ENCODE measurements at places on chromosomes 5 and 9.

GRCh38 chr9:110129425-110129824 lies 78.5 kb downstream of the C9orf152 start:
- DNase-seq: no peak

DNA sequence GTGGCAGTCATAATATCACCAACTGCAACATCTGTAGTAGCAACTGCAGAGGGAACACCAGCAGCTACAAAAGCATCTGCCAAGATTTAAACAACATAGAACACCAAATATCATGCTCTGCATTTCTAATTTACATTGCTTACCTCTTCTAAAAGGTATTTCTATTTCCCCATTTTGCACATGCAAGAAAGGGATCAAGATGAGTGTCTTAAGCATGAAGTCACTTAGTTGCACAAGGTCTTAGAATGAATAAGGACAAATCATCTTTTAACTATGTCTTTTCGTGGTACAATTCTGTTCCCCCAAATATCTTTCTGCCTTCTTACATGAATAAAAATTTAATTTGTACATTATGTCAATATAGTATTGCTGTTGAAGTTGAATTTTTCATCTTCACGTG lies 1746.4 kb downstream of the EFNA5 start:
- no peak for DNase-seq

GRCh38 chr5:135861641-135862040 lies 27.2 kb downstream of the SLC25A48 start:
- DNase-seq: no peak

DNA sequence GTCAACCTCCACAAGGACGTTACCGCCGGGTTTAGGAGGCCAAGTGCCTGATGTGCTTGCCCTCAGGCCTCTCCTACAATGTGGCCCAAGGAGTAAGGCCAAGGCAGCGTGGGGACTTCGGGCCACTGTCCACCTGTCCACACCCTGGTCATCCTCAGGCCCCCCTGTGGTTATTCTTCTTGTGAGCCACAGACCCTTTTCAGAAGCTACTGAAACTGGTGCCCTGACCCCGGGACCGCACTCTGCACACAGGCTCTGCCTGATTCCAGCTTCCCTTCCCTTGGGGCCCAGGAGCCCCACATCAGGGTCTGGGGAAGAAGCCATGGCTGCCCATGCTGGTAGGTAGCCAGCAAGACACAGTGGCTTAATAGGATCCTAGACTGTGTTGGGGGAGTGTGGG lies 128.8 kb downstream of the OLFM1 start:
- no peak for DNase-seq

- no peak for DNase-seq
Measured at GRCh38 chr9:111316796-111317195, 13.2 kb downstream of the OR2K2 start.

- DNase-seq: no peak
Measured at GRCh38 chr9:125674981-125675973, 31.7 kb downstream of the MAPKAP1 start.

GRCh38 chr9:91416096-91416712 lies 7.4 kb downstream of the NFIL3 start:
- no peak for DNase-seq

- no peak for DNase-seq
Measured at GRCh38 chr5:115673596-115673995, 47.8 kb upstream of the TMED7 start.

DNA sequence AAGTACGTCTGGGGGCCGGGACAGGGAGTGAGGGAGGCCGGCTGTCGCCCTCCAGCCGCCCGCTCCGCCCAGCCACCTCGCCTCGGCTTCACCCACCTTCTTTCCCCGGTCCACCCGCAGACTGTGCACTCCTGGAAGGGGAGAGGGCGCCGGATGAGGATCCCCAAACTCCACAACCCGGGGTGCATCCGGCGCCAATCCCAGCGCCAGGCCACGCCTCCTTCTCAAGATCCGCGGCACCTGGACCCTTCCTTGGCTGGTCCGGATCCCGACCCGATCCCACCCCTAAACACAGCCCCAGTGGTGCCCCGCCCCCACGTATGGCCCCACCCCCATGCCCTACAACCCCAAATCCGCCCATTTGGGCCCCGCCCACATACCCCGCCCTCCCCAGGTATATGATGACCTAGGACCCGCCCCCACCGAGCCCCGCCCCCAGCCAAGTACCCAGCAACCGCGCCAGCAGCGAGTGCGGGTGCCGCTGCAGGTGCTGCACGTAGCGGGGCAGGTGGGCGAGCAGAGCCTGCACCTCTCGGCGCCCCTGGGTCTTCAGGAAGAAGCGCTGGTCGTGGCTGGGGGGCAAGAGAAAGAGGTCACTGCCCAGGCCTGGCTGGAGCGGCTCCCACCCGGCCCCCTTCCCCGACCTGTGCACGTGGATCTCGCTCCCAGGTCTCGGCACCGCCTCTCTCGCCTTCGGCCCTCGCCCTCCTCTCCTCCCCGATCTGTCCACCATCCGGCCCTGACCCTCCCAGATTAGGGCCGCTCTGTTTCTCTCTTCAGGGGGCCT lies 3.2 kb downstream of the PIP5KL1 start:
- peak; percentile 50 for DNase-seq

DNA sequence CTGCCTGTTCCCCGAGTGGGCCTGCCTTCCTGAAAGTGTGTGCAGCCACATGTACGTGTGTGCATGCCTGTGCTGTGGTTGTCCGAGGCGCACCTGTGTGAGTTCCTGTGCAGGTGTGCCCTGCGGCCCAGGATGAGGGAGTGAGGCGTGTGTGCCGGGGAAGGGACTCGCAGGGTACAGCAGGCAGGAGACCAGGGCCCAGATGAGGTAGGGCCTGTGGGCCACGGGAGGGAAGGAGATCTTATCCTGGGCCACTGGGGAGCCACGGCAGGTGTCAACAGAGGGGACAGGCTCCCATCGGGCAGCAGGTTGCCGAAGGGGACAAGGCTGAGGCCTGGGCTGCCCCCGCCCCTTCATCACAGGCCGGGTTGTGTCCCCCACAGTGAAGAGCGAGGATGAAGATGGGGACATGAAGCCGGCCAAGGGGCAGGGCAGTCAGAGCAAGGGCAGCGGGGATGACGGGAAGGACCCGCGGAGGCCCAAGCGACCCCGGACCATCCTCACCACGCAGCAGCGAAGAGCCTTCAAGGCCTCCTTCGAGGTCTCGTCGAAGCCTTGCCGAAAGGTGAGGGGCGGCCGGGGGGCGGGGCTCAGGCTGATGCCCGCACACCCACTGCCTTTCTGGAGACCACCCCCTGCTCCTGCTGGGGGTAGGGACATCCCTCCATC lies 79.2 kb downstream of the LMX1B start:
- DNase-seq: no peak

- no peak for DNase-seq
Measured at GRCh38 chr9:130971294-130971849, 32.3 kb upstream of the FIBCD1 start.

DNA sequence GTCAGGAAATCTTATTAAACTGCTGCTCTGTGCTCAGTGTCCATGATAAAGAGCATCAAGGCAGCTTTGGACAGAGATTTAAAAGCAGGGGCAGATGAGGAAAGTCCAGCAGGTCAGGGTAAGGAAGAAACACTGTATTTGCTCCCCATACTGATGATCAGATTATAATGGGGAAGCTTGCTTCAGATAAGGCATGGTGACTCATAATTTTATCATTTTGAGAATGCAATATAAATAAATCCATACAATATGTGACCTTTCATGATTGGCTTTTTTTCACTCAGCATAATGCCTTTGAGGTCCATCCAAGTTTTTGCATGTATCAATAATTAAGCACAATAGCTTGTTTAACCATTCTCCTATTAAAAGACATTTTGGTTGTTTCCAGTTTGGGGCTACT lies 48.1 kb upstream of the LHFPL2 start:
- no peak for DNase-seq

DNA sequence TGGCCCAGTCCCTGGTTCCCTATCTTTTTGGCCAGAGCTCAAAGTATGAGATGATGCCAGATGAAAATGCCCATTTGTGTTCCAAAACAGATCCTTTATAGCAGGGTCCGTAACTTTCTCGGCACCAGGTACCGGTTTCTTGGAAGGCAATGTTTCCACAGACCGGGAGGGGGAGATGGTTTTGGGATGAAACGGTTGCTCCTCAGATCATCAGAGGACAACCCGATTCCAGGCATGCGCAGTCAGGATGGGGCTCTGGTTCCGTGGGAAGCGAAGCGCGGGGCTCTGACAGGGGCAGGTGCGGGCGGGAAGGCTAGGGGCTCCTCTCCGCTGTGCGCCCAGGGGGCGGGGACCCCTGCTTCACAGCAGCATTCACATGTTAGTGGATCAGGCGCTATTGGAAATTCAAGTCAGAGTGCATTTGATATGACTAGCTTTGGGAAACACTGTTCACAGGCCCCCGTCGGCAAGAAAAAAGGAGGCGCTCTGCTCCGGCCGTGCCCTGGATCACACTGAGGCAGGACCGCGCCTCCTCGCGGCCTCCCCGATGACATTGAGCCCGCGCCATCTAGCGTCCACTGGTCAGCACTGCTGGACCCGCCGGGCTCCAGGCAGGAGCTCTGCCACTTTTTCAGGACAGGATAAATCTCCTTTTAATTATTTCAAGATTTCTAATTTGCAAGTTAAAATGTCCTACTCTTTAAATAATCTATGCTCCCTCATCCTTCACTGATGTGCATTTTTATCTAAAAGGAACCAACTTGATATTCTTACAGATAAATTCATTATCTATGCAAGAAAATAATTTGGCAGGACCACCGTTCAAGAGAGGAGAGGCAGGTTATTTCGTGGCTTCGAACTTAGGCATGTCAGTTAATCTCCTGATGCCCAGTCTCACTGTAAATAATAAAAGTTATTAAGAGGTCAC lies 190.0 kb downstream of the FANCC start:
- DNase-seq: peak; percentile 60

- no peak for DNase-seq
Measured at GRCh38 chr9:4553951-4554381, 63.7 kb downstream of the SLC1A1 start.

- no peak for DNase-seq
Measured at GRCh38 chr9:70696694-70697335, 282.4 kb upstream of the KLF9 start.

- no peak for DNase-seq
Measured at GRCh38 chr9:84141741-84142370, 161.3 kb downstream of the RMI1 start.

DNA sequence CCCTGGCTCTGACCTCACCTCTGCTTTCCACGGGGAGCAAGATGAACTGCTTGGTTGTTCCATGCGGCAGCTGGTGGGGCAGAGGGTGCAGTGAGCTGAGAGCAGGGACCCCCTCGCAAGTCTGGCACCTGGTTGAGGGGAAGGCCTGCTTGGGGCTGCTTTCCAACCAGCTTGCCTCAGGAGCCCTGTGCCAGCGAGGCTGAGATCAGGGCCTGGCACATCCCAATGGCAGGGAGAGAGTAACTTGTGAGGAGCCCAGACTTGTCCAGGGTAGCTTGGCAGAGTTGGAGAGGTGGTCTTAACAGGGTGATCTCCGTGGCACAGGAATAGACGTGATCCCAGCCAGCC lies 68.9 kb downstream of the IQGAP2 start:
- DNase-seq: no peak

DNA sequence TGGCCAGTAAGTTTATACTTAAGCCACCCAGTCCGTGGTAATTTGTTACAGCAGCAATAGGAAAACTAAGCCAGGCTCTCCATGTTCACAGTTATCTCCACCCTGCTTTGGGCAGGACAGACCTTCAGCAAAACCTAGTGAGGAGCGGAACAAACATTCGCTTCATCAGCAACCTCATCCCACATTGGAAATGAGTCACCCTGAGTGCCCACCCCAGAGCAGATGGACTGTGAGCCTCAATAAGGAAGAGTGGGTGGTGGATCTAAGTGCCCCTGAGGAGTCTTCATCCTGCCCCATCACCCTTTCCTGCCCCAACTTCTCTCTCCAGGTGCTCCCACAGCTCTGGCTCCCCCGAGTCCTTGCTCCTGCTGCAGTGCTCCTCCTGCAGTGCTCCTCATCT lies 78.8 kb downstream of the FSTL4 start:
- no peak for DNase-seq

DNA sequence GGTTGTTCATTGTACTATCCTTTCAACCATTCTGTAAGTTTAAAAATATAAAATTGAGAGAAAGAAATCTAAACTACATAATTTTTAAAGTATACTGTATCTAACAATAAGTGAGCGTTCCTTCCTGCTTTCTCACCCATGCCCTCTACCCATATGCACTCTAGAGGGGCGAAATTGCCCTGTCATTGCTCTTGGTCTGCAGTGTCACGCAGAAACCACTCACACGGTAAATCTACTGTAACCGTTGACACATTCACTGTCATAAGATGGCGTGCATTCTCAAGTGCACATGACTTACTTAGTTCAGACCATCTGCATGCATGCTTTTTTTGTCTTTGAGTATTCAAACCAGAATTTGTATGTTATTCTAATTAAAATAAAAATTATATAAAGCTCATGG lies 55.7 kb upstream of the NIPBL start:
- no peak for DNase-seq

- no peak for DNase-seq
Measured at GRCh38 chr5:80103371-80103770, 68.2 kb downstream of the THBS4 start.

DNA sequence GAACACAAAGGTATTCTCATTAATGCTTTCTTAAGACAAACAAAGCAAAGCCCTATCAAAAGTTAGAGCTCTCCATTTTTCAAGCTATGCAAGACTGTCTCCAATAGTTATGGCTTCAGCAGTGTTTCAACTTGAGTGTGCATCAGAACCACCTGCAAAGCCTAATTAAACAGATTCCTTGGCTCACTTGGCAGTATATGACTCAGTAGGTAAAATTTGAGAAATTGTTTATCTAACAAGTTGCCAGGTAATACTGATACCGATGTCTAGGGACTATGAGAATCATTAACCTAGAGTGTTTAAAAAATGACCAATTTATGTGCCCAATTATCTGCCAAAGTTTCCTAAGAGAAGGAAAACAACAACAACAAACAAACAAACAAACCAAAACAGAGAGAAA lies 60.3 kb upstream of the PARP8 start:
- DNase-seq: no peak

GRCh38 chr9:81874931-81875330 lies 53.3 kb upstream of the SPATA31D4 start:
- no peak for DNase-seq
